Vagina (tissue), 2 donors: ENCODE measurements at places on chromosomes 2 and 18. TPM values are rescaled to one million over a fixed set of nuclear protein-coding genes. Genes with fewer than 3 reads are reported as not detected.

Gene EMX1
- total RNA-seq: not detected

- no peak overlapping the region for H3K4me3 ChIP-seq
- no peak for DNase-seq
- no peaks in the 10 kb centered on the region for H3K36me3 ChIP-seq
- no peaks in the 10 kb centered on the region for H3K4me1 ChIP-seq
Measured at GRCh38 chr2:156065912-156066311, 266.6 kb downstream of the NR4A2 start.

DNA sequence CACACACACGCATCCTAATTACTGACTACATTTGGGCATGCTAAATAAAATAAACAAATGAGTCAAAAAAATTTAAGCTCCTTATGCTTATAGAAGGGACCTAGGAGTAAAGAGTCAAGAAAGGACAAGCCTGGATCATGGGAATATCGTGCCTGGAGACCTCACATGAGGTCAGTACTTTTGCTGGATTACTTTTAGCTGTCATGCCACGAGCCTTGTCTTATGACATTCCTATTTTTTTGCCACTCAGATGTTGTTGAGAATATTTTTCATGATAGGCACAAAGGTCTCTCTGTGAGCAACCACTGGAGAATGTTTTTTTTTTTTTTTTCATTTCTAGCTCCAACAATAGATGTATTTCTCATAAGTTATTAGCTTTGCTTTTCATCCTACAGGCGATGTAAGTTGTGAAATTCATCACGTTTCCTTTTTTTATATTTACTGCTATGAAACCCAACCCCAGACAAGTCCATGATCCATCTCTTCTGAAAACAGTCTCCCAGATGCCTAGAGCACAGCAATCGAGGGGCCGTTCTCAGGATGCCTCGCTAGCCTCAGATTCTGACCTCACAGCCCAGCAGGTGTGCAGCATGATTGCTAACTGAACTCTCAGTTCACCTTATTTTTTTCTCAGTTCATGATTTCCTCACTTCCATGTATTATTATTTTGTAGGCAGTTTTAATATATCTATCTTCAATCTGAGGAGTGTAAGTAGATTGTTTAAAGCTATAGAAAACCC lies 464.5 kb downstream of the IRS1 start:
- H3K27ac ChIP-seq: no peak overlapping the region
- no peak for DNase-seq
- no peaks in the 10 kb centered on the region for H3K27me3 ChIP-seq
- H3K4me1 ChIP-seq: no peaks in the 10 kb centered on the region
- no peaks in the 10 kb centered on the region for H3K36me3 ChIP-seq

DNA sequence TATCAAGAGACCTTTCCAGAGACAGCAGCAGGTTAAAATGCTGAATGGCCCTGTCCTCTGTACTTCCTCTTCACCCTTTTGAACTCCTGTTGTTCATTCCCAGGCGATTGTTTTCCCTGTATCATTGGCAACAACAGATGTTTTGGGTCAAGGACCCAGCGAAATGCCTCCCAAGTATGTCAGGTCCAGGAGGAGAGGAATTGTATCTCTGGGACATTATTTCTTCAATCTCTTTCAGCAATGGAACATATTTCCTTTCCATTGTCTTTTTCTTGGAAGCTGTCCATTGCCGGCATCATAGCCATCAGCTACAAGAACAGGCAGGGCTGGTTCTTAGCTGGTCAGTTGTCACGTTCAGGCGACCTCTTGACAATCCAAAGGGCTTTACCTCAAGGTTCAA lies 76.2 kb downstream of the NRP2 start:
- H3K27me3 ChIP-seq: no peaks in the 10 kb centered on the region
- no peak overlapping the region for H3K27ac ChIP-seq
- no peak overlapping the region for H3K4me3 ChIP-seq
- DNase-seq: no peak

GRCh38 chr2:127479219-127479825 lies 47.0 kb downstream of the IWS1 start:
- no peaks in the 10 kb centered on the region for H3K4me1 ChIP-seq
- no peak overlapping the region for H3K27ac ChIP-seq
- no peak for DNase-seq
- no peaks in the 10 kb centered on the region for H3K27me3 ChIP-seq
- no peaks in the 10 kb centered on the region for H3K36me3 ChIP-seq
- no peak overlapping the region for H3K4me3 ChIP-seq
